Mucosa of descending colon (tissue), 3 donors: ENCODE measurements at places on chromosomes 7 and 10. TPM values are rescaled to one million over a fixed set of nuclear protein-coding genes. Genes with fewer than 3 reads are reported as not detected.
A peak's percentile ranks its signal among the peaks of the same experiment; 100 is the strongest.

- DNase-seq = no peak
Measured at GRCh38 chr10:51363415-51363814, 289.1 kb downstream of the PRKG1 start.

GRCh38 chr10:17219024-17219423, 9.0 kb upstream of the VIM start:
- DNase-seq = no peak

GRCh38 chr7:37510043-37510634, 61.5 kb upstream of the ELMO1 start:
- peak; percentile 14 for DNase-seq

GRCh38 chr7:2200584-2200980, 32.2 kb downstream of the MAD1L1 start:
- no peak for DNase-seq

DNA sequence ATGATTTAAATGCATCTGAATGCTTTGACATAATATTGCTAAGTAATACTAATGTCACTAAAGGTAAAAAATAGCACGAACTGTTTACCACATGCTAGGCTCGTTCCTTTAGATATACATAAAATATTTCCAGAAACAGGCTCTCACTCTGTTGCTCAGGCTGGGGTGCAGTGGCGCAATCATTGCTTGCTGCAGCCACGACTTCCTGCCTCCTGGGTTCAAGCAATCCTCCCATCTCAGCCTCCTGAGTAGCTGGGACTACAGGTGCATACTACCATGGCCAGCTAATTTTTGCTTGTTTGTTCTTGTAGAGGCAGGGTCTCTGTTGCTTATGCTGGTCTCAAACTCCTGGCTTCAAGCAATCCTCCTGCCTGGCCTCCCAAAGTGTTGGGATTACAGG, 183.3 kb downstream of the SGMS1 start:
- DNase-seq = no peak

- no peak for DNase-seq
Measured at GRCh38 chr10:43383204-43383971, 12.0 kb downstream of the FXYD4 start.

GRCh38 chr7:67522504-67522903, 525.9 kb downstream of the TYW1 start:
- no peak for DNase-seq

DNA sequence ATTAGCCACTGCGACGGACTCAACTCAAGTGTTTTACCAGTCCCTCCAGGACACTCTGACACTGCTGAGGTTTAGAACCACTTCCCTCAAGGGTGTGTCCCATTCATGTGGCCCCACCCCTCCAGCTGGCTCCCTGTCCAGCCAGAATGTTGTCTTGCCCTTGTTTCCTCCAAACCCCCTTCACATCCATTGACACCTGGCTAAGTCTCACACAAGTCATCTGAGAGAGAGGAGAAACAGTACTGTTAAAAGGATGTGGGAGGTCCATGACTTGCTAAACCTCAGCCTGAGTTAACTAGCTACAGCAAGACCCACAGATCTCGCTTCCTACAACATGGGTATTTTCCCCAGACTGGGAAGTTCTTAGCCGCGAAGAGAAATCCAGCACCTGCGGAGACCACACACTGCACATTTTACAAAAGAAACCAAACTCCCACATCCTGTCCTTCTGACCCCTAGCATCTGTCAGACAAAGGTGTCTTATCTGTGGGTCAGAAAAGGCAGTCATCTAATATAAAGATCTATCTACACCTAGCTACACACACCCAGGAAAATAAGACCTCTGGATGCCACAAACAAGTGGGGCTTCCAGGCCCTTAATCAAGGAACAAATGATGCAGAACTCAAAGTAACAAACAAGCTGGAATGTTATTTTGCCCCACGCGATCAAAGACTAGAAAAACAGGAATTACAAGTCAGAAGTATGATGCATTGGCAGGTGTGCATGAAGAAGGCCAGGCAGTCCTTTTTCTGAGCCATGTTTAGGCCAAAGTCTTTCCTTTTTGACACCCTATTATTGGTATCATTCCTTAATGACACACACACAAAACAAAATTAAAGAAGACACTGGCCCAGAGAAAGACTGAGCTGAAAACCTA, 13.9 kb downstream of the OSBPL3 start:
- DNase-seq = peak; percentile 67

GRCh38 chr7:134431815-134432214, 27.1 kb downstream of the AKR1B1 start:
- DNase-seq = peak; percentile 91

The AGBL3 gene
- 1.6 TPM for total RNA-seq

The CLDN4 gene
- total RNA-seq = 1,208 TPM

The MBL2 gene
- total RNA-seq = not detected

The ADRA2A gene
- 12.8 TPM for total RNA-seq

The NEBL gene
- 22.0 TPM for total RNA-seq

The COL17A1 gene
- 95.1 TPM for total RNA-seq
